GM23338 (cell line): ENCODE measurements at places on chromosomes 7 and 10. TPM values are rescaled to one million over a fixed set of nuclear protein-coding genes. Genes with fewer than 3 reads are reported as not detected.

Gene HGF
- 0.24 and 0.28 TPM in 2 replicates for polyA plus RNA-seq

GRCh38 chr10:24701447-24701846 lies 22.2 kb downstream of the ARHGAP21 start:
- no peak overlapping the region for H3K4me3 ChIP-seq
- H3K36me3 ChIP-seq, result no peaks in the 10 kb centered on the region
- DNase-seq, result no peak

Gene TMEM176A
- 0.34 and 0.66 TPM in 2 replicates for polyA plus RNA-seq

- no peak overlapping the region for H3K27ac ChIP-seq
- H3K4me3 ChIP-seq, result no peak overlapping the region
- no peak for DNase-seq
Observed at GRCh38 chr7:55464422-55464821, 99.3 kb downstream of the LANCL2 start.

Gene IFIT1B
- polyA plus RNA-seq, result 0.10 TPM in 2 replicates

- no peaks in the 10 kb centered on the region for H3K4me1 ChIP-seq
- no peaks in the 10 kb centered on the region for H3K36me3 ChIP-seq
- no peak overlapping the region for H3K4me3 ChIP-seq
- no peak overlapping the region for H3K27ac ChIP-seq
Observed at GRCh38 chr10:4587466-4587865, 238.5 kb upstream of the AKR1E2 start.

Gene SLC16A12
- polyA plus RNA-seq, result 0.84 and 0.89 TPM in 2 replicates

- no peak overlapping the region for H3K27ac ChIP-seq
- no peak overlapping the region for H3K4me3 ChIP-seq
- no peaks in the 10 kb centered on the region for H3K36me3 ChIP-seq
- no peak for DNase-seq
- H3K4me1 ChIP-seq, result no peaks in the 10 kb centered on the region
Observed at GRCh38 chr10:4780091-4780490, 45.9 kb upstream of the AKR1E2 start.

DNA sequence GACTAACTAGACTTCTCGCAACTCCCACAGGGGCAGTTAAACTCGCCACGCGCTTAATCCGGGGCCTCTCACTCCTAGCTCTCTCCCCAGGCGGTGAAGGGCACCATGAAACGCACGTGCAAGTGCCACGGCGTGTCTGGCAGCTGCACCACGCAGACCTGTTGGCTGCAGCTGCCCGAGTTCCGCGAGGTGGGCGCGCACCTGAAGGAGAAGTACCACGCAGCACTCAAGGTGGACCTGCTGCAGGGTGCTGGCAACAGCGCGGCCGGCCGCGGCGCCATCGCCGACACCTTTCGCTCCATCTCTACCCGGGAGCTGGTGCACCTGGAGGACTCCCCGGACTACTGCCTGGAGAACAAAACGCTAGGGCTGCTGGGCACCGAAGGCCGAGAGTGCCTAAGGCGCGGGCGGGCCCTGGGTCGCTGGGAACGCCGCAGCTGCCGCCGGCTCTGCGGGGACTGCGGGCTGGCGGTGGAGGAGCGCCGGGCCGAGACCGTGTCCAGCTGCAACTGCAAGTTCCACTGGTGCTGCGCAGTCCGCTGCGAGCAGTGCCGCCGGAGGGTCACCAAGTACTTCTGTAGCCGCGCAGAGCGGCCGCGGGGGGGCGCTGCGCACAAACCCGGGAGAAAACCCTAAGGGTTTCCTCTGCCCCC lies 19.5 kb downstream of the WNT8B start:
- H3K4me1 ChIP-seq, result peaks cover 40% of the 10 kb centered on the region
- peak; percentile 89 for DNase-seq
- H3K36me3 ChIP-seq, result peaks cover 3% of the 10 kb centered on the region; the same call in 1 of the 2 replicates
- peaks cover 86% of the 10 kb centered on the region for H3K27me3 ChIP-seq
- H3K27ac ChIP-seq, result no peak overlapping the region
- peak overlapping the region; percentile 86 for H3K4me3 ChIP-seq

Gene GBX1
- polyA plus RNA-seq, result not detected in 2 replicates

Gene PTPRN2
- polyA plus RNA-seq, result 0.87 and 1.4 TPM in 2 replicates

DNA sequence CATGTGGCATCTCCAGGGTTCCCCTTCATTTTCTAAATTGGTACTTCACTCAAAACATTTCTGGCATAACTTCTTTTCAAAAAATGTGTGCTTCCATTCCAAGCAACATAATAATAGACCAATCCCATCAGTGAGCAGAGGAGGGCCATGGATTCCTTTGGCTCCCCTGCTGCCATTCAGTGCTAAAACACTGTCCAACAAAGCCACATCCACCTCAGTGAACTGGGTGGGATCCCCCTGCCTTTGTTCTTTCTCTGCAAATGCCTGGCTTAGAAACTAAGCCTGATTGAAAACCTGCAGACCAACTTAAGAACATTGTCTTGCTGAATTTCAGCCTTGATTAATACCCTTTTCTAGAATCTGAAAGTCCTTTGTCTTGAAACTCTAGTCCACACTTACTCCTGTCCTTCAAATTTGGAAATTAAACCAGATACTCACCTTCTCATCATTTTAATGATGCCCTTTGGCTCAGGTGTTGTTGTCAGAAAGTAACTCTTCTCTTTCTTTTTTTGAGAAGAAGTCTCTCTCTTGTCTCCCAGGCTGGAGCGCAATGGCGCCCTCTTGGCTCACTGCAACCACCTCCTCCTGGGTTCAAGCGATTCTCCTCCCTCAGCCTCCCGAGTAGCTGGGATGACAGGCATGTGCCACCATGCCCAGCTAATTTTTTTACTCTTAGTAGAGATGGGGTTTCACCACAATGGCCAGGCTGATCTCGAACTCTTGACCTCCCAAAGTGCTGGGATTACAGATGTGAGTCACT lies 132.3 kb downstream of the PLXNA4 start:
- no peak overlapping the region for H3K4me3 ChIP-seq
- no peaks in the 10 kb centered on the region for H3K36me3 ChIP-seq
- H3K27me3 ChIP-seq, result no peaks in the 10 kb centered on the region
- H3K4me1 ChIP-seq, result peaks cover 10% of the 10 kb centered on the region

DNA sequence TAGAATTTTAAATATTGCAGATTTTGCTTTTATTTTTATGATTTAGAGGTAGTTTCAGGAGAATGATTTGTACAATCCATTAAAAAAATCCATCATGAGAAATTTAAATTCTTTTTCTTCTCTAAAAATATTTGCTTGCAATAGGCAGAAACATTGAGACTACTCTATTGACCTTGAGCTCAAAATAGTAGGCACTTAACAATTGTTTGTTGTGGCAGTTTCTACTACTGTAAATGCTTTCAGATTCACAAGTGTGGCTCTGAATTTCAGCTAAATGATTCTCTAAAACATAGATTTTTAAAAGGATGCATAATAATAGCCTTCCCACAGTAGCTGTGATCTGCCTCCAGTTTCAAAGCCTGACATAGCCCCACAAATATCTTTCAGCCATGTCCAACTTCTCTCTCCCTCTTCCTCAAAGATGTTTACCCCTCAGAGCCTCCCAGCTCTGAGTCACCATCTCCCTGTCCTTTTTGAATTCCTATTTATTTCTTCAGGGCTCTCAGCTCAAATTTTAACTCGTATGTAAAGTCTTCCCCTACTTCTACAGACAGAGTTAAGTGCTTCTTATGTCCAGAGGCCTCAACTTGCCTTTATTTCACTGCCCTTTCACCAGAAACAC lies 160.5 kb downstream of the AOAH start:
- H3K4me3 ChIP-seq, result no peak overlapping the region
- no peak for DNase-seq
- H3K27me3 ChIP-seq, result no peaks in the 10 kb centered on the region
- no peaks in the 10 kb centered on the region for H3K36me3 ChIP-seq

Gene SLC13A1
- not detected in 2 replicates for polyA plus RNA-seq

DNA sequence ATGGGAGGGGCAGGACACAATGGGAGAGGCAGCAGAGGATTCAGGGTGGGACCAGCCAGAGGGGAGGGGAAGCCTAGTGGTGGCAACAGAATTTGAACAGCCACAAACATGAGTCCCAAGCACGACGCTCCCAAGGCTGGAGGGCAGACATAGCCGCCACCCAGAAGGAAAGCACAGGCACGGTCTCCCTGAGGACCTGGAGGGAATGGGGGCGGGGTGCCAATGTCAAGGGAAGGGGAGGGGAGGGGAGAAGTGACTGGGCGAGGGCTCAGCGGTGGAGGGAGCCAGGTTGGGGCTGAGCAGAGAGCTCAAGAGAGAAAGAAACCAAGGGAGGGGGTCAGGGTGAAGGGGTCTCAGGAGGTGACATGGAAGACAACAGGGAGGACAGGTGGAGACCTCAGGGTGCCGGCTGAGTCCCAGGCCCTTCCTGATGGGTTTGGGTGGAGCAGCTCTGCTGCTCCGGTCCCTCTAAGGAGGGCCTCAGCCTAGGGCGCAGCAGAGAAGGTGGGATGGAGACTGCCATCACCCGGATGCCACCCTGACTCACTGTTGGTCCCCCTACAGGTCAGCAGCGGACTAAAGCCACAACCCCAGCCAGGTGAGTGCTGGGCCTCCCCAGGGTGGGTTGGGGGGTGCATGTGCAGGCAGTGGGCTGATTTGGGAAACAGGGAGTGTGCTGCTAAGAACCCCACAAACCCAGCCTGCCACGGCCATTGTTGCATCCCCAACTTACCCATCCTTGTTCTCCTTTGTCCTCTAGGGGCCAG lies 24.2 kb downstream of the PILRA start:
- peaks cover 10% of the 10 kb centered on the region for H3K4me1 ChIP-seq
- 0 out of 2 replicates have a peak, but pooled peaks cover 8% of the 10 kb centered on the region for H3K27me3 ChIP-seq
- H3K36me3 ChIP-seq, result no peaks in the 10 kb centered on the region
- DNase-seq, result peak; percentile 41
- no peak overlapping the region for H3K4me3 ChIP-seq

Gene TMEM196
- 0.11 and 0.57 TPM in 2 replicates for polyA plus RNA-seq

Gene ST8SIA6
- polyA plus RNA-seq, result 0.96 and 1.6 TPM in 2 replicates

DNA sequence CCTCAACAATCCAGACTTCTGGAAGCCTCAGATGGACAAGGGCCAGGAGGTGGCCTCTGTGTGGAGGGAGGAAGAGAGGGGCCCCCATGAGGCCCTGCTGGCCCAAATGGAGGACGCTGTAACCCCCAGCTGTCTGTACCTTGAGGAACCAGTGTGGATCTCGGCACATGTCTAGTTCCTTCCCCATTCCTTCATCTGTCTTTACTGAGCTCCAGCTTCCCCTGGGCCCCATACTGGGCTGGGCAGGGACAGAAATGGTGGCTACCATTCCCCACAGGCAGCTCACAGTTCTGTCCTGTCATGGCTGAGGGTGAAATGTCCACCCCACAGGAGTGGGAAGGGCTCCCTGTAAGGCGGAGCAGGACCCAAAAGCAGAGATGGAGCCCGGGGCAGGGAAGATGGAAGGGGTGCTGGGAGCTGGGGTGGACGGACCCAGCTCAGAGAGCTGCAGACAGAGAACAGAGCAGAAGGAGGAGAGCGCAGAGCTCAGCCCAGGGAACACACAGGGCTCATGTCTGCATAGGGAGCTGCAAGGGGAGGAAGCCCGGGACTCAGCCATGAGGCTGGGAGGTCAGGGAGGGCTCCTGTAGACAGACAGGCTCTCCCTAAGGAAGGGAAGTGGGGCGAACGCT lies 22.8 kb downstream of the ANTXRL start:
- H3K27me3 ChIP-seq, result no peaks in the 10 kb centered on the region
- H3K4me3 ChIP-seq, result no peak overlapping the region
- H3K27ac ChIP-seq, result no peak overlapping the region
- H3K36me3 ChIP-seq, result no peaks in the 10 kb centered on the region
- H3K4me1 ChIP-seq, result no peaks in the 10 kb centered on the region

Gene PLXDC2
- 12.6 and 13.5 TPM in 2 replicates for polyA plus RNA-seq

Gene JAZF1
- 10.8 and 12.2 TPM in 2 replicates for polyA plus RNA-seq

GRCh38 chr10:1567742-1568495 lies 169.4 kb downstream of the ADARB2 start:
- H3K4me3 ChIP-seq, result no peak overlapping the region
- DNase-seq, result no peak
- no peaks in the 10 kb centered on the region for H3K4me1 ChIP-seq
- no peaks in the 10 kb centered on the region for H3K27me3 ChIP-seq

GRCh38 chr7:115747174-115747573 lies 283.4 kb downstream of the TFEC start:
- no peaks in the 10 kb centered on the region for H3K4me1 ChIP-seq
- no peak overlapping the region for H3K4me3 ChIP-seq
- H3K36me3 ChIP-seq, result no peaks in the 10 kb centered on the region
- no peak overlapping the region for H3K27ac ChIP-seq
- DNase-seq, result no peak
- H3K27me3 ChIP-seq, result no peaks in the 10 kb centered on the region

- peaks cover 29% of the 10 kb centered on the region; the same call in 1 of the 2 replicates for H3K36me3 ChIP-seq
- no peak overlapping the region for H3K4me3 ChIP-seq
- H3K4me1 ChIP-seq, result peaks cover 3% of the 10 kb centered on the region; the same call in 1 of the 2 replicates
Observed at GRCh38 chr10:5775685-5776084, 37.5 kb downstream of the GDI2 start.

Gene COBL
- 16.1 and 18.3 TPM in 2 replicates for polyA plus RNA-seq

GRCh38 chr10:853017-853416 lies 78.5 kb downstream of the LARP4B start:
- DNase-seq, result no peak
- no peaks in the 10 kb centered on the region for H3K27me3 ChIP-seq
- no peak overlapping the region for H3K4me3 ChIP-seq

Gene PLEKHS1
- not detected in 2 replicates for polyA plus RNA-seq

Gene PNLIPRP2
- polyA plus RNA-seq, result 0.19 and 0.24 TPM in 2 replicates

- H3K36me3 ChIP-seq, result no peaks in the 10 kb centered on the region
- no peaks in the 10 kb centered on the region for H3K27me3 ChIP-seq
- no peak overlapping the region for H3K4me3 ChIP-seq
- no peak overlapping the region for H3K27ac ChIP-seq
- H3K4me1 ChIP-seq, result no peaks in the 10 kb centered on the region
Observed at GRCh38 chr10:60810437-60811182, 32.3 kb downstream of the CDK1 start.

Gene GPRIN2
- 2.9 and 3.0 TPM in 2 replicates for polyA plus RNA-seq

Gene PTPRZ1
- 160 and 167 TPM in 2 replicates for polyA plus RNA-seq

Gene RET
- polyA plus RNA-seq, result 3.8 and 5.5 TPM in 2 replicates
